MV-4-11 (cell line): ENCODE measurements at places on chromosomes 4 and X.

GRCh38 chr4:7750523-7750922 lies 189.1 kb downstream of the AFAP1 start:
- DNase-seq, result no peak

DNA sequence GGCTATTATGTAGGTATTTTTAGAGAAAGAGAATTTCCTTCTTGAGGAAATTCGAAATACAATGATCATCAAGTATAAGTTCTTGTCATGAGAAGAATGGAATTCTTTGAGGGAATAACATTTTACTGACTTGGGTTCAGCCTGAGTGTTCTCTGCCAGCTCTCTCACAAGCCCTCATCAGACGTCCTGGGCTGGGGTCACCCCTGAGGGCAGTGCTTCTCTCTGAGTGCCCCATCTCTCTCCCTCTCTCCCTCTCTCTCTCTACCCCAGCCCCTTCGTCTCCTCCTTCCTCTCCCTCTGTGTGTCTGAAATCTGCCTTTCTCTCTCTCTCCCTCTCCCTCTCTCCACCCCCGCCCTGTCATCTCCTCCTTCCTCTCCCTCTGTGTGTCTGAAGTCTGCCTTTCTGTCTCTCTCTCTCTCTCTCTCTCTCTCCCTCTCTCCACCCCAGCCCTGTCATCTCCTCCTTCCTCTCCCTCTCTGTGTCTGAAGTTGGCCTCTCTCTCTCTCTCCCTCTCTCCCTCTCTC lies 241.7 kb upstream of the PSAPL1 start:
- DNase-seq, result no peak

DNA sequence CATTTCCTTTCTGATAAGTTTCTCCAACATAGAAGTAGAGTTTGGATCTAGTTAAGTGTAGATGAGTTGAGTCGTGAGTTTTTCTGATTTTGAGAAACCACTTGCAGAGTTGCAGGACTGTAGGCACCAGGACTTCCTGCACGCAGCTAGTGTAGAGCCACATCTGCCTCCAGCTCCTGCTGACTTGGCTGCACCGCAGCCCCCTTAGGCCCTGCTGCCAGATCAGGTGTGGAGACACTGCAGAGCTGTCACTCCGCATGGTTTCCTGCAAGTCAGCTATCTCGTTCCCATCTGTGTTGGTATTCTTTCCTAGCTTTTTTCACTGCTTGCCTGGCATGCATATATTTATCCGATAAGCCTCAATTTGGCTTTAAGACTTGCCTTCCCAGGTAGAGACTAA lies 48.9 kb downstream of the PCDH7 start:
- no peak for DNase-seq

- peak; percentile 91 for DNase-seq
These were observed 150.4 kb downstream of the MGST2 start for GRCh38 chr4:139815778-139816601.
